Memory B cell (primary cell): ENCODE measurements at places on chromosomes 5 and 9.

DNA sequence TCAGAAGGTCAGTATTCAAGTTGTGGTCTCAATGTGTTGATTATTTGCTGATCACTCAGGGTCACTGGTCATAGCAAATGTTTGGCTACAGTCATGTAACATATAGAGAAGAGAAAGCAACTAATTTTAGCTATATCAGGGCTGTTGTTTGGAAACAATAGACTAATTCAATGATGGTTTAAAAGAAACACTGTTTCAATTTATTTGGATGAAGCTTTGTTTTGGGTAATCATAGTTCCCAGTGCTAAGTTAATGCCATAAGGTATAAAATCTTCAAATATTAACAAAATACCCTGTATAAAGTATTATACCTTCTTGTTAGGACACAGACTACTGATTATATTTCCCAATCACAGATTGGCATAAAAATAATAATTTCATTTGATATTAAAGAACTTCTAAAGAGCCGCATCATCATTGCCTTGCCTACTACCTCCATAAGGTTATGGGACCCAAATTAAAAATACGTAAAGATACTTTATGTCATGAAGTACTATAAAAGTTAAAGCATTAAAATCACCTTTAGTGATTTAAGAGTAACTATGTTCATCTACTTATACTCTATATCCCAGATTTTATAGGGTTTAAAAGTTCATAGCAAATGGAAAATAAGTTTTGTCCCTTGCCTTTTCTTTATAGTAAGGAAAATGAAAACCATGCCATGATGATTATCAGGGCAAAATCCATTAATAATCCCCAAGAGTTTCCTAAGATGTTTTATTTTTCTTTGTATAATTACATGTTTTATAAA lies 6.0 kb downstream of the NR3C1 start:
- H3K27me3 ChIP-seq, result no peaks in the 10 kb centered on the region
- H3K27ac ChIP-seq, result no peak overlapping the region
- H3K4me3 ChIP-seq, result peak overlapping the region; percentile 37
- DNase-seq, result no peak

GRCh38 chr9:136242918-136243525 lies 2.6 kb downstream of the QSOX2 start:
- H3K4me3 ChIP-seq, result peak overlapping the region; percentile 97
- H3K36me3 ChIP-seq, result peaks cover 10% of the 10 kb centered on the region
- no peak for DNase-seq
- peaks cover 52% of the 10 kb centered on the region for H3K4me1 ChIP-seq

- H3K4me1 ChIP-seq, result peaks cover 5% of the 10 kb centered on the region
- no peak for DNase-seq
- no peak overlapping the region for H3K4me3 ChIP-seq
- peaks cover 3% of the 10 kb centered on the region for H3K36me3 ChIP-seq
- H3K27me3 ChIP-seq, result no peaks in the 10 kb centered on the region
These were observed 3.9 kb downstream of the MACIR start for GRCh38 chr5:103262422-103262871.

GRCh38 chr5:142605611-142606010 lies 80.3 kb downstream of the FGF1 start:
- no peak for DNase-seq
- H3K4me3 ChIP-seq, result no peak overlapping the region
- H3K4me1 ChIP-seq, result no peaks in the 10 kb centered on the region
- H3K27ac ChIP-seq, result no peak overlapping the region

DNA sequence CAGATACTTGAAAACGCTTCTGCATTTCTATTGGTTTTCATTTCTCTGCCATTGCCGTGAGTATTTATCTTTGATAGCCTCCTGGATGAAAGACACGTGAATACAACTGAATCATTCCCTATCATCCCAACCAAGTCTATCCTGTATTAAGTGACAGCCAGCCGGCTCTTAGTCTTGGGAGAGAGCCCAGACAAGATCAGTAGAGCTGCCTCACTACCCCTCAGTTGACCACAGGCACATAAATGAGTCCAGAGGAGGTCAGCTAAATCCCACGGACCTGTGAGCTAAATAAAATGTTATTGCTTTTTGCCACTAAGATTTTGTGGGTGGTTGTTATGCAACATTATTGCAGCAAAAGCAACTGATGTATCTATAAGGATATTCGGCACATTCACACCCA lies 639.0 kb upstream of the ACO1 start:
- no peak overlapping the region for H3K4me3 ChIP-seq
- no peaks in the 10 kb centered on the region for H3K36me3 ChIP-seq
- no peak overlapping the region for H3K27ac ChIP-seq
- DNase-seq, result no peak
- H3K4me1 ChIP-seq, result no peaks in the 10 kb centered on the region
- no peaks in the 10 kb centered on the region for H3K27me3 ChIP-seq

GRCh38 chr9:136178773-136179075 lies 26.2 kb downstream of the LHX3 start:
- peaks cover 2% of the 10 kb centered on the region for H3K4me1 ChIP-seq
- H3K36me3 ChIP-seq, result no peaks in the 10 kb centered on the region
- no peak for DNase-seq
- H3K4me3 ChIP-seq, result no peak overlapping the region

GRCh38 chr5:160158087-160158486 lies 38.8 kb upstream of the PWWP2A start:
- no peak for DNase-seq
- peaks cover 6% of the 10 kb centered on the region for H3K4me1 ChIP-seq
- peaks cover 5% of the 10 kb centered on the region for H3K27me3 ChIP-seq
- H3K4me3 ChIP-seq, result no peak overlapping the region
- no peak overlapping the region for H3K27ac ChIP-seq

DNA sequence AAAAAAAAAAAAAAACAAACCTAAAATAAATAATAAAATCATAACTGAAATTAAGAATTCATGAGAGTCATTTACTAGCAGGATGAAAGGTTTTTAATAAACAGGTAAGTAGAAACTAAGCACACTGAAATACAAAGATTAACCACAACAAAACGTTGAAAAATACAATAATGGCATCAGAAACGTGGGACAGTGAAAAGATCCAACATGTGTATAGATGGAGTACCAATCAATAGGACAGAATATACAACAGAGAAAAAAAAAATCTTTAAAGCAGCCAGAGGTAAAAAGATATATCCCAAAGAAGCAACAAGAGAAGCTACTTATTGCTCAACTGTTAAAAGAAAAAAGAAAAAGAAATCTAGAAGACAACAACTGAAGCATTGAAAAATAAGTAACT lies 75.2 kb downstream of the RICTOR start:
- peaks cover 34% of the 10 kb centered on the region for H3K36me3 ChIP-seq
- no peak for DNase-seq
- no peaks in the 10 kb centered on the region for H3K27me3 ChIP-seq
- H3K4me3 ChIP-seq, result no peak overlapping the region

GRCh38 chr9:86122311-86122710 lies 23.0 kb upstream of the GOLM1 start:
- H3K27me3 ChIP-seq, result peaks cover 4% of the 10 kb centered on the region
- no peak for DNase-seq
- no peak overlapping the region for H3K27ac ChIP-seq
- H3K36me3 ChIP-seq, result no peaks in the 10 kb centered on the region
- no peak overlapping the region for H3K4me3 ChIP-seq

GRCh38 chr9:19895006-19895405 lies 106.2 kb upstream of the SLC24A2 start:
- no peak overlapping the region for H3K27ac ChIP-seq
- H3K36me3 ChIP-seq, result no peaks in the 10 kb centered on the region
- DNase-seq, result no peak

DNA sequence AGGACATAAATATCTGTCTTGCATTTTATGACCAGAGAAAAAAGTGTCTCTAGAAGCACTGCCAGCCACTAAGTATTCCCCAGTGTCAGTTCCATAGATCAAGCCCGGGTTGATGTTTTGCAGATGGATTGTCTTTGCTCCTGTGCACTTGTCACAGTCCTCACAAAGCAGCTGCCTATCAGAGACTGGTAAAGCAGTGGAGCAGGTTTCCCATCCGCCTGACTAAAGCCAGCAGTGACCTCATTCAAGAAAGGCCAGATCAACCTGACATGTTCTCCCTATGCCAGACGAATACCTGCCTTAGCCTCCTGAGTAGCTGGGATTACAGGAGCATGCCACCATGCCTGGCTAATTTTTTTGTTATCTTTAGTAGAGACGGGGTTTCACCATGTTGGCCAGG lies 26.8 kb upstream of the GARNL3 start:
- H3K4me1 ChIP-seq, result no peaks in the 10 kb centered on the region
- H3K36me3 ChIP-seq, result peaks cover 2% of the 10 kb centered on the region
- H3K4me3 ChIP-seq, result no peak overlapping the region
- DNase-seq, result no peak

- no peak overlapping the region for H3K27ac ChIP-seq
- no peaks in the 10 kb centered on the region for H3K27me3 ChIP-seq
- no peak for DNase-seq
These were observed 135.4 kb downstream of the ATG10 start for GRCh38 chr5:82107267-82107666.

DNA sequence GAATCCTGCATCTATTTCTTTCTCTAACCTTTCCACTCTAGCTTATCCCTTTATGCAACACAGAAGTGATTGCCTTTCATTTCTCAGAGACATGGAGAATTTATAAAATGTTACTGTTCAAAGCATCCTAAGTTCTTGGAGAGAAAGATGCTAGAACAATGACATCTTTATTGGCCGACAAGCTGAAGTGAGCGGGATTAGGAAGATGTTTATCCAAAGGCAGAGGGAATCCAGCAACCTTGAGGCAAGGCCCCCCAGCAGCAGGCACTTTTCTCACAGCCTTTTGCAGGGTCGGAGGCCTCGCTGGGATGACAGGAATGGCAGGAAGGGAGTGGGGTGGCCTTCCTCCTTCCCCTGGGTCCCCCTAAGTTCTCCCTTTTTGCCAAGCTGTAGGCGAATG lies 204.8 kb downstream of the GAPVD1 start:
- H3K27ac ChIP-seq, result no peak overlapping the region
- H3K4me1 ChIP-seq, result no peaks in the 10 kb centered on the region
- H3K4me3 ChIP-seq, result no peak overlapping the region

DNA sequence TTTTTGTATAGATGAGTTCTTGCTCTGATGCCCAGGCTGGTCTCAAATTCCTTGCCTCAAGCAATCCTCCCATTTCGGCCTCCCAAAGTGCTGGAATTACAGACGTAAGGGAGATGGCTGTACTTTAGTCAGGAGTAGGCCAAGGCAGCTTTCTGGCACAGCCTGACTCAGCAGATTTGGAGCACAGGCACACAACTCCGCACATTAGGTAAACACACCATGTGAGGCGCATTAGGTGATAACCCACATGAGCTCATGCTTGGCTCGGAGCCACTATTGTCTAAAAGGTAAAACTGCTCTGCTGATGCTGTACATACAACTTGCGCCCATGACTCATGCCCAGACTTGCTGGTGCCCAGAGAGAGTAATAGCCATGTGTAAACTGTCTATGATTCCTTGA lies 1157.9 kb downstream of the TAF11L14 start:
- H3K27me3 ChIP-seq, result peaks cover 2% of the 10 kb centered on the region
- no peak for DNase-seq
- H3K4me1 ChIP-seq, result no peaks in the 10 kb centered on the region

DNA sequence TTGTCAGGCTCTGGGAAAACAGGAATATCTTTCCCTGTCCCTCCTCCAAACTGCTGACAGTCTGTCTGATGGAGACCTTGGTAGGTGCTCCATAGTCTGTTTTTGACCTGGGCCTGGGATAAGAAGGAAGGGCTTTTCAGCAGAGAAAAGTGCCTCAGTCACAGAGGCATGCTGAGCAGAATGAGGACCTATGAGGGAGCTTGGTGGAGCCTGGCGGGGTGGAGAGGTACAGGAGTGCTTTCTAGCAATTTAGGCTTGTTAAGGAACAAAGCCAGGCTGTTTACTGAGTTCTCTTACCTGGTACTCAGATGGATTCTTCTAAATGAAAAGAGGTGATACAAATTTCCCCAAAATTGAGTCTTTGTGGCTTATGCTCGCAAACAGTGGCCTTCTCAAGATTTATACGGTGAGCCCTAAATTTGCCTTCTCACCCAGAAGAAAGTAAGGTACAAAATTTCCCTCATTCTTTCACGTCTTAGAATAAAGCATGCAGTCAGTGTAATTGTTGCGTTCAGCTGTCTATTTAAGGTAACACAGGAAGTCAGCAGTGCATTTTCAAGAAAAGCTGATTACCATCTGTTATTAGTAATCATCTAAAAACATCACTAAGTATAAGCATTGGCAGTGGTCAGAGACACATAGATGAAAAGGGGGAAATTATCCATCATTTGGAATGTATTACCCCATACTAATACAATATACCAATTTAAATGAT lies 28.6 kb upstream of the IL13 start:
- no peaks in the 10 kb centered on the region for H3K27me3 ChIP-seq
- H3K27ac ChIP-seq, result peak overlapping the region; percentile 25
- H3K36me3 ChIP-seq, result peaks cover 35% of the 10 kb centered on the region
- DNase-seq, result no peak
